Stimulated activated CD8-positive, alpha-beta memory T cell treated with anti-CD3 and anti-CD28 coated beads, Interleukin-15, amount 100 ng/mL, for 24 hours (primary cell): ENCODE measurements at places on chromosomes 1 and 21.

DNA sequence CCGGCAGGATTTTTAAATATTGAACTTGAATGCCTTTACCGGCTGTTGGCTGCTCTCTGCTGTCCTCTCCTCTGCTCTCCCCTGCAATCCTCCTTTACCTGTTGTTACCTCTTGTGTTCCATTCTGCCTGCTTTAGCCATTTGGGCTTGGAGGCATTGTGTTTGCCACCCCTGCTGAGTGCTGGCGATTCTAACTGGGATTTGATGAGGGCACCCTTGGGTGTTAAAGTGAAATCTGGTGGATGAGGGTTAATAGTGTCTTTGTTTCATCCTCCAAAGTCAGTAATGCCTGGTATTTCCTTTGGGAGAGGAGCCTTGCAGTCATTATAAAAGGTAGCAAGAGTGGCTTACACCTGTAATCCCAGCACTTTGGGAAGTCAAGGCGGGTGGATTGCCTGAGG lies 9.9 kb downstream of the SZRD1 start:
- no peak for DNase-seq

DNA sequence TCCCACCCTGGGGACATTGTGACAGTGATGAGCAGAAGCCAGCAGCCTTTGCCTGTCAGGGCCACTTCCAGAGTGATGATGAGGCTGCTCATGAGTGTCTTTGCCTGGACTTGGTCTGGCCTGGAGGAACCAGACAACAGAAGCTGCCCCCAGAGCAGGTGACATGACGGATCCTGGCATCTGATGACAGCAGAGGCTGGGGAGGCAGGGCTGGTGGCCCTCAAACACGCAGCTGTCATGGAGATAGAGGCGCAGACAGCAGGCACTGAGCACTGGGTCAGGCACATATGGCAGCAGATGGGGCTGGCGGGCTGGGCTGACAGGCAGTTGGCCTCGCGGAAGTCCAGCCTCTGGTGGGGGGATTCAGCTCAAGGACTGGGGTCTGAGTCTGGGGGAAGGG lies 66.4 kb upstream of the STUM start:
- DNase-seq: no peak

- no peak for DNase-seq
Observed at GRCh38 chr21:22885079-22885478, 1886.9 kb downstream of the NCAM2 start.

DNA sequence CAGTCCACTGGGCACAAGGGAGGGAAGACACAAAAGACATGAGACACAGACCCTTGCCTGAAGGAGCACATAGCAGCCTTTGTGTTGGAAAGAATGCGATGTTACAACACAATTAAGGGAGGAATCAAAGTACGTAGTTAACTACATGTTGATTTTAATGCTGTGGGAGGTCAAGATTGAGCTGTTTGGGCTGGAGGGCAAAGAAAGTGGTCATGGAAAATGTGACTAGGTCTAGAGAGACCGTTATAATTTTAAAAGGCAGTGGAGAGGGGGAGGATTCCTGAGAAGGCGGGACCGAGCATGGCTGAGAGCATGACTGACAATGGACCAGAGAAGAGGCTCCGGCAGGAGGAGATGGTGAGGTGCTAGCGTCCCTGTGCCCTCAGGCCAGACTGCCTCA lies 111.8 kb upstream of the ATP1A1 start:
- DNase-seq: no peak

- no peak for DNase-seq
Observed at GRCh38 chr1:151146072-151146411, 389 bp downstream of the SEMA6C start.

DNA sequence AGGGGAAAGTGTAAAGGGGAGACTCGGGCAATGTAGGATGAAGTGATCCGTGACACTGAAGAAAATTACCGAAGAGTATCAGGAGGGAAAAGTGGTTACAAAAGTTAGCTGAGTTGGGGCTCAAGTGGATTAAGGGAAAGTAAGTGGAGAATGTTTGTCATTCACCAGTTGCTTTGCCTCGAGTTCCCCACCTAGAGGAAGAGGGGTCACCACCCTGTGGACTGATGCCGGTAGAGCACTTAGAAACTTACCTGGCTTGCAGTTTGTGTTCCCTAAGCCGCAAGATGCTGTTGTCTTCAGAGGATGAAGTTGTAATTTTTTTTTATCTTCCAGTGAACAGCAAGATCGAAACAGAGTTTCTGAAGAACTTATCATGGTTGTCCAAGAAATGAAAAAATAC lies 1.0 kb downstream of the PER3 start:
- DNase-seq: no peak

GRCh38 chr1:87598429-87598828 lies 269.7 kb downstream of the LMO4 start:
- DNase-seq: no peak

DNA sequence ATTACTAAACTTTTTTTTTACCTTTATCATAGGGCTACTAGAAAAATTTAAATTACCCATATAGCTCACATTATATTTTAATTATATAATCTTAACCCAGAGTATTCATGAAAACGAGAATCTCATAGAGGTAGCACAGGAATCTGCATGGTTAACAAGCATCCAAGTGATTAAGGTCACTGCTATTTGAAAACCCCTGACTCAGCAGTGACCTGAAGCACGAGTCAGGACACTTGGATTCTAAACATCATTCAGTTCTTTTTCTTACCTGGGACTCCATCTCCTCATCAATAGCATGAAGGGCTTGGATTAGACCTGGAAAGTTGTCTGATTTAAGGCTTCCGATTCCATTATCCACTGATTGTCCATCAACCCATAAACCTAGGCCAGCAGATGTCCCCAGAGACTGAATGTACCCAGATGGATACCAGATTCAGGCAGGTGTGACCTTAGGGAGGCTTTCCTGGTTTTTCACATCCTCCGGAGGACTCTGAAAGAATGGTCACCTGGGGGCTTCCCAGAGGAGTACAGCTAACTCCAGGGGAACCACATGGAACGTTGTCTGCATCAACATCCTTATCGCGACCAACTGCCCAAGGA lies 174.3 kb downstream of the SETD4 start:
- DNase-seq: no peak

DNA sequence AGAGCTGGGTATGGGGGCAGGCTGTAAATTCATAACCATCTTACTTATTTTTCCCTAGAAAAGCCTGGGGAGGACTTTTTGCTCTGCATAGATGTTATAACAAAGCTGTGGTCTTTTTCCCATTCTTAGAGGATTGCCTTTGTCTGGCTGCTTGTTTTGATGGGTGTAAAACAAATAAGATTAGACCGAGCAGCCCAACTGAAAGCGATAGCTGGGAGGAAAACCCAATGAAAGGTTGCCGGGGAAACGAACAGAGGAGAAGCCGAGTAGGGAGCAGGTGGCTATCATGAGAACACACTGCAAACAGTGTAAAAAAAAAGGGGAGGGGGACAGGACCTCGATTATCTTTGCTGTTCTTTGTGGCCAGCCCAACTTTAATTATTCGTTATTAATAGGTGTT lies 1.9 kb downstream of the ELAVL4 start:
- no peak for DNase-seq

DNA sequence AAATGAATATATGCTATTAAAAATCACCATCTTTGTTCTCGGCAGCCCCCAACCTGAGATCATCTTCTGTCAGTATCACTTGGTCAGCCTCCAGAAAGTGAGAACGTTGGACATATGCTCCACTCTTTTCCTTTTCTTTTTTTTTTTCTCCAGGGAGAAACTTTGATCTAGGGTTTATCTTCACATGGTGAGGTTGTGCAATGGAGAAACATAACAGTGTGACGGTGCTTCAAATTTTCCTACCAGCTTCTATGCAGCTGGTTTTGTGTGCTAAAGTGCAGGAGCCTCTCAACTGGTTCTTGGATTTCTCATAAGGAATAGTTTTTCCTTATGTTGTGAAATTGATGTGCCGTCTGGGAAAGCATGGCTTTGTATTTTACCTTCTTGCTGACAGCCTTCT lies 1202.9 kb downstream of the NCAM2 start:
- no peak for DNase-seq

- no peak for DNase-seq
Observed at GRCh38 chr1:150008699-150009098, 1.8 kb downstream of the OTUD7B start.

GRCh38 chr1:116396769-116397168 lies 23.7 kb downstream of the ATP1A1 start:
- DNase-seq: no peak

DNA sequence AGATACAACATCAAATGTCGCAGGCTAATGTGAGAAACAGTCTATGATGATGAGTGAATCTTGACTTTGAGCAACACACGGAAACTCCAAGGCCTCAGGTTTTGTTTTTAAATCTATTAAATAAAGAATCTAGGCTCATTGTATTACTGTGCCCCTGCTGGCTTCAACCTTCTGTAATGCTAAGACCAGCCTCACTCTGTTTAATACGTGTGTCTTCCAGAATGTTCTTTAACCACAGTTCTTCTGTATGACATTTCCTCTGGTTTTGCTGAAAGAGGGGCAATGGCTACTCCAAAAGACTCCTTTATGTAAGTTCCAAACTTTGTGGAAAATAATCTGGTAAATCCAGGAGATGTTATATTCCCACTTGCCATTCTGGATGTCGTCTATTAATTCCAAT lies 101.1 kb upstream of the TIAM1 start:
- no peak for DNase-seq
